Stimulated activated CD4-positive, alpha-beta T cell treated with anti-CD3 and anti-CD28 coated beads, Interleukin-4, amount 100 ng/mL, for 24 hours (primary cell): ENCODE measurements at places on chromosomes 12 and 14.

- no peak for DNase-seq
Measured at GRCh38 chr14:91058042-91058581, 2.3 kb downstream of the RPS6KA5 start.

DNA sequence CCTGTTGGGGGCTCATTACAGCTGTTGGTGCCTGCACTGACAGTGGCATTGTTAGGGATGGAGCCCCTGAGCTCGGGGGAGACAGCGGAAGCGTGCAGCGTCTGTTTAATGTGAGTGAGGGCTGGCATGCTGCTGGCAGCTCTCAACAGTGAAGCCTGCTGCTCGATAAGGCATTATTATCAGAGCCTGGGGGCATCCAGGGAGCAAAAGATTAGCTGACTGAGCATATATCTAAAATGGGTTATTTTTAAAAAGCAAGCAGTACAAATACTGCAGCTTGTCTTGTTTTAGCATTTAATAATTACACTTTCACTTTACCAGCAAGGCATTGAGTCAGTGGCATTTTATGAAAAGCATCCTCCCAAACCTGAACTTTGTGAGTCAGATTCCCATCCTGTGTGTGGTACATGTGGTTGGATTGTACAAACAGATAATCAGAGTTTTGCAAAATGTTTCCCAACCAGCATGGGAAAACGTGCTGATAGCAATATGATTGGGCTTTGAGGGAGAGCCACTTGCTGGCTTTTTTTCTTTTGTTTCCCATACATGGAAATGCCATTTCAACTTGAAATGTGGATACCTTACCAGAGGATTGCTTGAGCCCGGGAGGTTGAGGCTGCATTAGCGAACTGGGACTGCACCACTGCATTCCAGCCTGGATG is 150.8 kb downstream of the PRKCH start:
- peak; percentile 58 for DNase-seq

DNA sequence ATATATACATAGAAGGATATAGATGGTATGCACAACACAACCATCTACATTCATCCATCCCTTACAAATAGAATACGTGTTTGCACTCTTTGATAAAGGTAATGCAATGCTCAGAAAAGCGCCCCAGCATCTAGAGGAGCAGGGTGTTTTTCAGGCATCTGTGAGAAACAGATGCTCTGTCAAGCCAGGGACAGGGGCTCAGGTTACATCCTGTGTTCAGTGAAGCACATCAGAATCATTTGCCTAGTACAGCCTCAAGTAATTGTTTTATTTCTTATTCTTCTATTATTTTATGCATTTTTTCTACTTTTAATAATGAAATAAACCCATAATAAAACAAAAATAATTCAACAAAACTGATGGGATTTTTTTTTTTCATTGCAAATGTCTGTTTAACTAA is 50.5 kb upstream of the HIF1A start:
- DNase-seq, result no peak

DNA sequence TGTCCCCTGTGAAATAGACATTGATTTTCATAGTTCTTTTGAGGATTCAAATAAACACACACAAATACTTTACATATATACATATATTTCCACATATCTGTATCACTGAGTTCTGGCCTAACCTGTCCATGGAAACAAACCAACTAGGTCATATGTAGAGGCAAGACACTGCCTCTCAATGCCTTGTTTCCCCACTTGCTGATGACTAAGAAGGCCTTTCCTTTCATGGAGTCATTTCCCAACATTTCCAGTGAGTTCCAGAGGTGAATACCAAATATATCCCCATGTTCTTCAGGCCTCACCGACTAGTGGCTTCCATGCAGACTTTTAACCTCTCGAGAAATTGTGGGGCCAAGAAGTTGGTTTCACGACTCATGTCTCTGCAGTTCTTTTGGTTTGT is 120.8 kb downstream of the DNAI7 start:
- DNase-seq, result no peak

GRCh38 chr12:88778064-88778463 is 197.8 kb upstream of the KITLG start:
- DNase-seq, result no peak

DNA sequence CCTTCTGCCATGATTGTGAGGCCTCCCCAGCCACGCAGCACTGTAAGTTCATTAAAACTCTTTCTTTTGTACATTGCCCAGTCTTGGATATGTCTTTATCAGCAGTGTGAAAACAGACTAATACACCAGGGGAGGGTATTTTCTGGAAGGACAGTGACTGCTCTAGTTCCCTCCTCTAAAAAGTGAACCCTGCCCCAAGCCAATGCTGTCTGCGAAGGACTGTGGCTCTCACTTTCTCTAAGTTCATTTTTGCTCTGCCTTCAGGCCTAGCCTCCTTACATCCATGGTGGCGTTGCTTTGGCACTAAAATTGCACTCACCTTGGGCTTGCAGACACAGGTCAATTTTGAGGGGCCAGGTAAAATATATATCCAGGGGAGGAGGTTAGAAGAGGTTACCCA is 323.0 kb downstream of the VRK1 start:
- DNase-seq, result no peak

- DNase-seq, result no peak
Measured at GRCh38 chr12:104460973-104461698, 4.4 kb downstream of the CHST11 start.

DNA sequence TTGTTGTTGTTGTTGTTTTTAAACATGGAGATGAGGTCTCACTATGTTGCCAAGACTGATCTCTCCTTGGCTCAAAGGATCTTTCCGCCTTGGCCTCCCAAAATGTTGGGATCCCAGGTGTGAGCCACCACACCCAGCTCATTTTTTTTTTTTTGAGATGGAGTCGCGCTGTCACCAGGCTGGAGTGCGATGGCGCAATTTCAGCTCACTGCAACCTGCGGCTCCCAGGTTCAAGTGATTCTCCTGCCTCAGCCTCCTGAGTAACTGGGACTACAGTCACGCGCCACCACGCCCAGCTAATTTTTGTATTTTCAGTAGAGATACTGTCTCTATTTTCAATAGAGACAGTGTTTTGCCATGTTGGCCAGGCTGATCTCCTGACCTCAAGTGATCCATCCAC is 4.9 kb upstream of the CLIP1 start:
- no peak for DNase-seq

DNA sequence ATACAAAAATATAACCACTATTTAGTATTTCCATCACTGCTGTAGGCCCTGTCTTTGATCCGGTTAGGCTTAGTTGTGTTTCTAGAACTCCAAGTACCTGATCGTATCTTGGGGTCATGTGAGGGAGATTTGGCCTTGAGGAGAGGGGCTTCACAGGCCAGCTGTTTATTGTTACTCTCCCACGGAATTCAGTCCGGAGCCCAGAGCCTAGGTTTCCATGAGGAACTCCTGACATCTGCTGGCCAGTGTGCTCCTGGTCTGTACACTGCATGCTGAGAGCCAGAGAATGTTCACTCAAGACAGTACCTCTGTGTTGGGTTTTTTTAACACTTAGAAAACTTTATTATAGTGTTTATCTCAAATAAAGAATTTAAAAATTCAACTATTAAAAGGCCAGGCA is 341.0 kb upstream of the TMEM132C start:
- DNase-seq, result no peak

DNA sequence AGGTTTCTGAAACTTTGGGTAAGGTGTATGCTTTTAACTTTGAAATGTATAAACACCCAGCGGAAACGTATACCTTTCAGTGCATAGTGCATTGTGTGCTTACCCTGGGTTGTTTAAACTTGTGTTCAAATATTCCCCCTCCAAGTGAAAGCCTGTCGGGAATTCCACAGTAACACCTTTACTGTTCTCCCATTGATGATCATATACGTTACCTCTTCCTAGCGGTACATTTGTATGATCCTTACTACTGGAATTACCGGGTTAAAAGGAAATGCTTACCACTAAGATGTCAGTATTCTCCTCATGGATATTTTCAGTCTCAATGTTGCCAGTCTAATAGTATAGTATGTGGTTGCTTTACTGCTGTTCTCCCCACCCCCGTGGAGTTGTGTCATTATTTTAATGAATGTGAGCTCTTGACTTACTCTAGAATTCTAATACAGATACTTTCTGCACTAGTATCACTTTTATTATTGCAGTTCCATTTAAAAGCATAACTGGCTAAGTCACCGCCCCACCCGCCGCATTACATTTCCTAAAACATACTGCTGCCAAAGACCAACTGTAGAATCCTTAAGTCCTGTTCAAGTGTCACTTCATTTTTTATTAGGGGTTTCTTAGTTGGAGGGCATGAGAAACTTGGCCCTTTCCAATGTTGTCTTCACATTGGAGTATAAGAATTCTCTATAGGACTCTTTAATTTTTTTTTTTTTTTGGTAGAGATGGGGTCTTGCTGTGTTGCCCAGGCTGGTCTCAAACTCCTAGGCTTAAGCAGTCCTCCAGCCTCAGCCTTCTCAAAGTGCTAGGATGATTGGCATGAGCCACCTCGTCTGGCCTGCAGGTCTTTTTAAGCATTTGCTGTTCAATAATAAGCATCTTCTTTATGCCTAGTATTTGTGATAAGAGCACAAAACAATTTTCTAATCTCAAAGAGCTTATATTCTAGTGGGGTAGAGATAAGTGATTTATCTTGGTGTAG is 24.9 kb downstream of the NUDT4 start:
- peak; percentile 41 for DNase-seq

DNA sequence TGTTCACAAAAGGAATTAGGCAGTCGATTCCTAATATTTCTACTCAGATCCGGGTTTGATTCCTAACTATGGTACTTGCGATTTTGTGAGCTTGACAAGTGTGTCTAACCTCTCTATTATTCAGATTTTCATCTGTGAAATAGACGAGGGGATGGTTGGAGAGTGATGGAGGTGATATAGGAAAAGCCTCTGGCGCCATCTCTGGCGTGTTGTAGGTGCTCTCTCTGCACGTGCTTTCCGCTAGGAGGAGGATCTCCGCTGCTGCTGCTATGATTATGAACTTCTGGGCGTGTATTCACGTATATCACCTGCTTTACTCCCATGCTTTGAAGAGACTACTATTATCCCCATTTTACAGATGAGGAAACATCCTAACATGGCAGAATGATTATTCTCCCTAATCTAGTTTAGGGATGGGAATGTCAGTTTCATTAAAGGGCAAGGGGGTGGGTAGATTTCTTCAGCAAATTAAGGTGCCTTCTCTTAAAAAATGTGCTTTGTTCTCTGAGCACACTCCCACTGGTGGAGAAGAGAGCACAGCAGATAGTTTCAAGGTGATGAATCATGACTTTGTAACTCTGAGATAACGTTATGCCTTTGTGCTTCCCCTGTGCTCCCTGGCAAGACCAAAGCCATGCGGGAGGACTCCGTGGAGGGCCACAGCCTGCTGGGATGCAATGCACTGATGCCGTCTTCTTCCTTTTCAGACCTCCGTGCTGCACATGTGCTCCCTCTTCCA is 97.1 kb downstream of the PRIMA1 start:
- DNase-seq, result no peak

GRCh38 chr12:89470741-89471509 is 53.7 kb downstream of the GALNT4 start:
- DNase-seq, result no peak

DNA sequence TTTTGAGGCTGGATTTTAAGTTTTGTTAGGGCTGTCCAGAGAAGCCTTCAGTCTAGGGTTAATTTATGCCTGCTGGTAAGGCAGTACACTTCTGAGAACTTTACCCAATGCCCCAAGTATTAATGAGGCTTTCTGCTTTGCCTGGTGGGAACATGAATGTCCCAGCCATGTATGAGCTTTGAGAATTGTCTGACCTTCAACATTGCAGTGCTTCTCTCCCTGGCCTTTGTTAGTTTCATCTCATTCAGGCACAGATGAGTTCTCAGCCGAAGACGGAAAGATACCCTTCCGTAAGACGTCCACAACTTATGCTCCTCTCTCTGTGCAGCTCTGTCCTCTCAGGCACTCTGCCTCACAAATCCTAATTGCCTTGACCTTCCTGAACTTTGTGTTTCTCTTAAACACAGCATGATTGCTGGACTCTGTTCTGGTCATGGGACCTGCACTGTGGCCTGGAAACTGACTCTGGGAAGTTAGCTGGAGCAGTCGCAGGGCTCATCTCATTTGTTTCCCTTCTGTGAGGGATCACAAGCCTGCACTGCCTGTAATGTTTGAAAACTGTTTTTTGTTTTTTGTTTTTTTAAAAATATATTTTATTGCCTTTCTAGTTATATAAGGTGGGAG is 15.7 kb downstream of the CHPT1 start:
- no peak for DNase-seq

DNA sequence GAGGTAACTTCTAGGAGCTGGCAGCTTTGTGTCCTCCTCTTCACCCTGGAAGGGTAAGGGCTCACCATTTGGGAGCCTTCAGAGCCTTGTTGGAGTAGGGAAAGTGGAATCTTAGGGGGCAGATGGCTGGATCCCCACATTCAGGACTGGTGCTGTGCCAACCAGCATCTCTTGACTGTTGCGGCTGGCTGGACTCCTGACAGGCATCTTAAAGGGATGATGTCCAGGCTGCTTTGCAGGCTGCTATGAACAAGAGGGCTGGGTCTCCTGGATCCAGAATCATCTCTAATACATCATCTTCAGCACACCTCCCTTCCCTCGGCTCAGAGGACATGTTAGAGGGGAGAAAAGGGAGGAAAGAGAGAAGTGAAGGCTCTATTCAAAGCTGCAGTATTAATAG is 4.4 kb downstream of the CACNB3 start:
- no peak for DNase-seq

- no peak for DNase-seq
Measured at GRCh38 chr14:72753044-72753710, 140.7 kb downstream of the DPF3 start.

DNA sequence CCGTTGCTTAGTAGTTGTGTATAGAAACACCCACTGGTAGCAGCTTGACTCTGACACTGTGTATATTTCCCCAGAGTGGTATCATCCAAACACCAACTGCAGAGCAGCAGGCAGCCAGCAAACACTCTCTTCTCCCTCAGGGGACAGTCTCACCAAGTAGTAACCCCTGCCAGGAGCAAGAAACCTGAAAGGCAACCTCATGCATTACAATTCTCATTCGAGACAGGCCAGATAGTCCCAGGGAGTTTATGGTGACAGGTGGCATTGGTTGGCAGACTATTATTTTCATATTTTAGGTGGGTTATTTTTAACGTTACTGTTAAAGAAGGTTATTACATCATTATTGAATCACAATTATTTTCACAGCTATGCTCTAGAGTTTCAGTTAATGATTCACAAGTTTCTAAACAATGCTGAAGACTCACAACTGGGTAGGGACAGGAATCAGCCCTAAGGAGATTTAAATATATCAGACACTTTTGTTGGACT is 222.8 kb downstream of the EGLN3 start:
- no peak for DNase-seq

- no peak for DNase-seq
Measured at GRCh38 chr12:124498275-124499189, 68.9 kb downstream of the NCOR2 start.

DNA sequence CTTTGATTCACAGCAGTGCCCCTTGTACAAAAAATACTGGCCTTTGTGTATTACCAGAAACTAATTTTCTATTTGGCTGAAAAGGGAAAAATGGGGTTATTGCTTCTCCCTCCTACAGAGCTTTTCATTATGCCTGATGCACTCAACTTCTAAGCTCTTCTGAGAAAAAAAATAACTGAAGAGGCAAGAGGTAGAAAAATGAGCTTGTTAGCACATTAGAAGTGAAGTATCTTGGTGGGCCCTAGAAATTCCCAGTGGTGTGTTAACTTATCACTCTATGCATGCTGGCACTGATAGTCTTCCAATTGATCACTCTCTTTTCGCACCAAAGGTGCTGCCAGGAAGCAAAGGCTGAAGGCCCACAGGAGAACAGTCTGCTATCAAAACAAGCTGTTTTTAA is 17.1 kb downstream of the INSM2 start:
- no peak for DNase-seq

GRCh38 chr12:3809357-3810015 is 56.6 kb upstream of the CRACR2A start:
- no peak for DNase-seq

- no peak for DNase-seq
Measured at GRCh38 chr12:132393245-132393795, 63.9 kb upstream of the GALNT9 start.

GRCh38 chr14:104399432-104400155 is 180.0 kb upstream of the C14orf180 start:
- no peak for DNase-seq
